ENCODE measurements at places on chromosomes 1 and 21.

- DNase-seq, result no peak
Observed at GRCh38 chr1:107534632-107535031, 393.8 kb downstream of the NTNG1 start.

- DNase-seq, result no peak
Observed at GRCh38 chr1:111279144-111279543, 11.5 kb upstream of the CHIA start.

- no peak for DNase-seq
Observed at GRCh38 chr1:204150702-204151551, 917 bp downstream of the ETNK2 start.

DNA sequence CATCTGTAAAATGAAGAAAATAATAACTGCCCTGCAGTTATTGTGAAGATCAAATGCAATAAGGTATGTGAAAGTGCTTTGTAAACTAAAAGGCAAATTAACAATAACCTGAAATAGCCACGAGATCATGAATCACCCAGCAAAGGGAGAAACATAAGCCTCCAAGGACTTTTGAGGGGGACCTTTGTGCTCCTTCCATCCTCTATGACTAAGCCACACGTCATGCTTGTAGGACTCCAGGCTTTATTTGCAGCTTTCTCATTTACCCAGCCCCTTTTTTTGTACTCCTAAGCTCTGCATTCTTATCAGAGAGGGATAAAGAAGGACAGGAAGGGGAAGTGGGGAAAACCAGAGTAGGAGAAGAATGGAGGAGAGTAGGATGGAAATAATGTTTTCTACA is 115.1 kb downstream of the PROX1 start:
- no peak for DNase-seq

GRCh38 chr1:239672256-239672655 is 285.9 kb downstream of the CHRM3 start:
- no peak for DNase-seq

DNA sequence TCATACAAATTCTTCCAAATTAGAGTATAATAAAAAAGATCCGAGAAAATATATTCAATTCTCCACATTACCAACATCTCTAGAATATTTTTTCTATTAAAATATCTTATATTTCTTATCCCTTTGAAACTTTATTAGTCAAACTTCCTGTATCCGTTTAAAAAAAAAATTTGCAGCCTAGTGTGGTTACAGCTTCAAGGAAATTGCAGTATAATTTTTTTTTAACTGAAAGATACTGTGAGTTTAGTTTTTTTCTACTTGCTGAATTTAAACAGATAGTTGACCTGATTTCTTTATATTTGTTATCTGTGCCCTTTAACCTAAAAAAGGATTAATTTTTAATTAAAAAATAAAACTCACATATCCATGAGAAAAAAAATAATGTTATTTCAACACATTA is 1.5 kb downstream of the RGS18 start:
- no peak for DNase-seq

DNA sequence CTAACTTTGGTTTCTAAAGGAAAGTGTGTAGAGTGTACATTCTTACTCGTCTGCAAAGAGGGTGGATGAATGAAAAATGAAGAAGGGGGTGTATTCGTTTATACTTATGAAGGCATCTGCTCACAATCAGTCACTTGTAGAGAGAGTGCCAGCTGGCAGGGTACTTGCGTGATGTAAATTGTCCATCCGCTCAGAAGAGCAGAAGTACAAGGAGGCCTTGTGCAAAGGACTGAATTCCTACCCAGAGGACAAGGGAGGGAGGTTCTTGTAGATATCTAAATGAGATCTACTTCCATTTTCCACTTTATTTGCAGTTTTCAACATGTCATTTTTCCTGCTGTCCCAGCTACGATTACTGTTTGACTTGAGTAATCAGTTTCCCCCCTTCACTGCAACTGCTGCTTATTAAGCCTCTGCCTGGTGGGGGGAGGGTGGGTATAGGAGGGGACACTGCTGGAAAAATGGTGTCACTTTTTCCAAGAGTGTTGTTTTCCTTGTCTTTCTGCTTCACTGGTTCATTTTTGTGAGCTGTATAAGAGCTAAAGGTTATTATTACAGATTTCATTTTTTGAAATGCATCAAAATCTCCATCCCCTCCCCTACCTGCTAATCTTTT is 67.3 kb downstream of the LAMC1 start:
- DNase-seq, result no peak

DNA sequence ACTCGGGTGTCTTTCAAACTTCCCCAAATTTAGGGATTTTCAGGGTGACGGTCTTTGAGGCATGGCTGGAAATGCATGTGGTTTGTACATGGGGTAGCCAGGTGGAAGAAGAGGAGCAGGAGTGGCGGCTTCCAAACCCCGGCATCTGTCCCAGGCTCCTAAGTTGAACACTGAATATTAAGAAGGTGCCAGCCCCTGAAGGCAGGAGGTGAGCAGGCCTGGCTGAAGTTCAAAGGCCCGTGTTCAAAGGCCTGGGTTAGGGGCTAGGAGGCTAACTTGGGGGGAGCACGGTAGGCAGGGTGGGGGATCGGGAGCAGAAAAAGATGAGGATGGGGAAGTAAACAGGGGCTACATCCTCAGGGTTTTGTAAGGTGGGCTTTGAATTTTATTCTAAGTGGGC is 42.8 kb downstream of the ELK4 start:
- no peak for DNase-seq

- no peak for DNase-seq
Observed at GRCh38 chr1:15027515-15027986, 126.0 kb upstream of the TMEM51 start.

- no peak for DNase-seq
Observed at GRCh38 chr1:38047603-38048141, 1.1 kb upstream of the POU3F1 start.

- DNase-seq, result no peak
Observed at GRCh38 chr1:33010932-33011731, 25.6 kb downstream of the AK2 start.

GRCh38 chr1:213985209-213986019 is 2.4 kb upstream of the PROX1 start:
- DNase-seq, result no peak

- no peak for DNase-seq
Observed at GRCh38 chr1:36603461-36603860, 120.7 kb upstream of the CSF3R start.

DNA sequence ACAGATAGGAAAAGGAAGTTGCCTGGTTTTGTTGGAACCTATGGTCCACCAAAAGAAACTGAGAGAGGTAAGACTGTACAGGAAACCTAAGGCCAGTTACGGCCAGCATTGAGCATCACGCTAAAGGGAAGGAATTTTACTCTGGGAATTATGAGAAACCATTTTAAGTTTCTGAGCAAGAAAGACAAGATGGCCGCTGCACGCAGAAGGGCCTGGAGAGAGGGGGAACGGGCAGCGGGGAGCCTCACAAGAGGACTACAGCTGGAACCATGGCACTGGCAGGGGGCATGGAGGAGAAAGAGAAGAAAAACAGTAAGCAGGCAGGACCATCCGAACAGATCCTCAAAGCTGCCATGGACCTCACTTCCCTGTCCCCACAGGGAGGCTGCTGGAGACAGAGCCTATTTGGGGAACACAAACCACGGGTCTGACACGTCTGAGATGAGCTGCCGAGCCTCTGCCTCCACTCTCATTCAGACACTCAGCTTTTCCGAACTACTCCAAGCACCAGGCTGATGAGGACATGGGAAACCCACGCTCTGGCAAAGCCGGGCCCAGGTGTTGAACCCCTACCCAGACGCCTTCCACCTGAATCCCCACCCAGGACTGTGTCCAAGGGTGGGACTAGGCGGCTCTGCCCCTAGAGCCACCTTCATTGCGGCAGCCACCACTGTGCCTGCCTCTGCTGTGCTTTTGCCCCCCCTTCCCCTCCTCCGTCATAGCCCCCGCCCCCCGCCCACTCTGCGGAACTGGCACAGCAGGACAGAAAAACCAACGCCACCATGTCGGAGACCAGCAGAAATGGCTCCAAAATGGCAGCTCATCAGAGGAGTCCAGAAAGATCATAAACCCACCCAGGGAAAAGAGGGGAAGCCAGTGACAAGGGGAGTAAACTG is 69.0 kb downstream of the CD46 start:
- DNase-seq, result no peak

DNA sequence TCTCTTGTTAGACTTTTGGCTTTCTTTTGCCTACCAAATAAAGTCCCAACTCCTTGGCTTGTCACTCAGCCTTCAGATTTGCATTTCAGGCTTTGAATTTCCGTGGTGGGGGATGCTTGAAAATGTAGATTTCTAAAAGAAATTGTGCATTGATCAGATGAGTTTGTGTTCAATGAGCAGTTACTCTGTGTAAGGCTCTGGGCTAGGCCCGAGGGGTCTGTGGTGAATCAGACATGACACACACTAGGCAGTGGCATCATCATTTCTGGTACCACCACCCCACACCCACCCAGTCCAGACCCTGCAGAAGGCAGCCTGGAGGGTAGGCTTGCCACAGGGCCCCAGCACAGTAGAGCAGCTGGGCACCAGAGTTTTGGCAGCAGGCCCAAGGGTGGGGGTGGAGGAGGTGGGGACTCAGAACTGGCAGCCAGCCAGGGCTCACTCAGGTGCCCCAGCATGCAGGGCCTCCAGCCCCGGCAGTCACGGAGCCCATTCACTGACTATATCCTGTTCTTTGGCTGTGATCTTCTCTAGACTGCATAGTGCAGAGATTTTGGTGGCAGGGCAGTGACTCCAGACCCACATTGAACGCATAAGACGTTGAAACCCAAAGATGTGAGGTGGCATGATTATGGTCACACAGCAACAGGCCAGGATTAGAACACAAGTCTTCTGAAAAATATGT is 97.2 kb upstream of the ARTN start:
- peak; percentile 46 for DNase-seq

DNA sequence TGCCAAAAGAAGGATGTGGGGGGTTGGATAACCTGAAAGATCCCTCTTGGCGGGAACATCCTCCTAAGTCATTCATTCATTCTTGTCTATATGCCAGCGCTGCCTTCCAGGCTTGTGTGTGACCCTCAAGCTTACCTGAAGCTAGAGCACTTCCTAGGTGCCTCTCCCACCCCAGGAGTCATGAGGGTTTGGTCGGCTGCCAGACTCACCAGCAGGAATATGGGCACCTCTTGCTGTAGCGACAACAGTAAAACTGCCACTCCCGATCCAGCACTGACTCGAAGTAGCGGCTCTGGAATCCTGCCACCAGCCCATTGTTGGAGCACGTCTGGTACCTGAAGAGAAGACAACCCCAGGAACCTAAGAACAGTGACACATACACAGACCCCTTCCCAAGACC is 15.0 kb downstream of the DPT start:
- DNase-seq, result no peak

GRCh38 chr1:200041337-200042118 is 14.0 kb downstream of the NR5A2 start:
- no peak for DNase-seq

- DNase-seq, result no peak
Observed at GRCh38 chr1:205407970-205408369, 13.9 kb downstream of the LEMD1 start.

GRCh38 chr1:221687836-221688487 is 53.9 kb downstream of the DUSP10 start:
- DNase-seq, result no peak

DNA sequence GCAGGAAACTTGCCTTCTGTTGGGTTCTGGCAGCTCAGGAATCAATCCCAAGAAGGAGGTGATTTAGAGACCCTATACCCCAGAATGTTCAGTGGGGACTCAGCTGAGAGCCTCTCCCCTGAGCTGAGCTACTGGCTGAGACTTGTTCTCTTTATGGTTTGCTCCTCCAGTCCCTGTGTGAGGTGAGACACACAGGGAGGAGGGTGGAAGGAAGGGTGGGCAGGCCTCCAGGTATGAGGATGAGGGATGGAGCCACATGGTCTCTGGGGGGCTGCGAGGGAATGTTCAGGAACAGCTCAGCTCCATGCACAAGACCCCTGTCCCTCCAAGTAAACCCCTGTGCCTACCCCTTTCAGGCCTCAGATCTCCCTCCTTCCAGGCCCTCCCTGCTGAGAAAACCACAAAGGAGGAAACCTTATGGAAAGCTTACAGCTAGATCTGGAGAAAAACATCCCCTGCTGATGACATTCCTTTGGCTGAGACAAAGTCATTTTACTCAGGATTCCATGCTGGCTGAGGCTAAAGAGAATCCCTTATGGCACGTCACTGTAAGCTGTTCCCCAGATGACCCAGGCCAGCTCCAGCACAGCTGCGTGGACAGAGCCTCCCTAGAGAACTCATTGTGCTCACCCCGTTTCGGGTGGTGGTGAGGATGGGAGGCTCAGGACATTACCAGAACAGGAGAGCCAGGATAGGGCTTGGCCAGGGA is 91.5 kb upstream of the IPO9 start:
- no peak for DNase-seq

DNA sequence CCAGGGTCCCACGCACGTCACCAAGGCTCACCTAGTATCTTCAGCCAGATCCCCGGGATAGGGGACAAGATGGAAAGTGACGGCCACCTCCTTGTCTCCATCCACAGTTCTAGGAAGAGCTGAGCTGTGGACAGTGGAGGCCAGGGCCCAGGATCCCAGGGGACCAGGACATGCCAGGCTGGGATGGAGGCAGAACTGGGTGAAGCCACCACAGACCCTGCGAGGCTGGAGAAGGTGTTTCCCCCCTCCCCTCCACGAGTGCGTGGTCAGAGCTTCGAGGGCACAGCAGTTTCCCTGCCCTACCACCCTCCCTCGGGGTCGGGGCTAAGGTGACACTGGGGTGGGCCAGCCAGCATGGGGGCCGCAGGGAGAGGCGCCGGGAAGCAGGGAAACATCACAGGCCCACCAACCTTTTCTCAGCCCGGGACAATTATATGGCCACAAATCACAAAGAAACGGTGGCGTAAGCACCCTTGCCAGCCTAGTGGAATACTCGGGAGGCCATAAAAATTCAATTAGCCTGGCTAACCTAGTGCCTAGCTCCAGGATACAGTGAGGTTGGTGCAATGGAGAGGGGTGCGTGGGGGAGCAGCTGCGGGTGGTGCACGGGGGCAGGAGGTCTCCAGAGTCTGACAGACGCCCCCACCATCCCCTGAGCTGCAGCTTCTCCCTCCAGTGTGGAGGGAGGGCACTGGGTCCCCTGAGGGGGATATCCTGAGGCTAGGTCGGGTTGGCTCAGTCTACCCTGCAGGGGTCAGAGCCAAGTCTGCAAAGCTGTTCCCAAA is 13.4 kb downstream of the DRAXIN start:
- no peak for DNase-seq

DNA sequence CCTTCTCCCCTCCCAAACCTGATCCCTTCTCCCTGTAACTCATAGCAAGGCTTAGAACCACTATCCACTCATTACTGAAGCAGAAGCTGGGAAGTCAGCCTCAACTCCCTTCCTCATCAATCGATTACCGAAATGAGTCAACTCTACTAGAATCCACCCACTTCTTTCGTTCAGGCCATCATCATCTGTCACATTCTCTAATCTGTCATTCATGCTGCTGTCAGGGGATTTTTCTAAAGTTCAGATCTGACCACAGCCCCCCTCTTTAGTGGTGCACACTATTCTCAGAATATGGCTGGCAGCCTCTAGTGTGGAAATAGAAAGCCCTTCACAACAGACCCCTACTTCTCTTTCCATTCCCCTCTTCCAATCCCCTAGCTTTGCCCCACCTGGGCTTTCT is 5.1 kb downstream of the NT5C1A start:
- no peak for DNase-seq

- no peak for DNase-seq
Observed at GRCh38 chr1:44390277-44390676, 14.8 kb upstream of the RNF220 start.
